ENCODE measurements at places on chromosomes 16 and 17.
A peak's percentile ranks its signal among the peaks of the same experiment; 100 is the strongest.

DNA sequence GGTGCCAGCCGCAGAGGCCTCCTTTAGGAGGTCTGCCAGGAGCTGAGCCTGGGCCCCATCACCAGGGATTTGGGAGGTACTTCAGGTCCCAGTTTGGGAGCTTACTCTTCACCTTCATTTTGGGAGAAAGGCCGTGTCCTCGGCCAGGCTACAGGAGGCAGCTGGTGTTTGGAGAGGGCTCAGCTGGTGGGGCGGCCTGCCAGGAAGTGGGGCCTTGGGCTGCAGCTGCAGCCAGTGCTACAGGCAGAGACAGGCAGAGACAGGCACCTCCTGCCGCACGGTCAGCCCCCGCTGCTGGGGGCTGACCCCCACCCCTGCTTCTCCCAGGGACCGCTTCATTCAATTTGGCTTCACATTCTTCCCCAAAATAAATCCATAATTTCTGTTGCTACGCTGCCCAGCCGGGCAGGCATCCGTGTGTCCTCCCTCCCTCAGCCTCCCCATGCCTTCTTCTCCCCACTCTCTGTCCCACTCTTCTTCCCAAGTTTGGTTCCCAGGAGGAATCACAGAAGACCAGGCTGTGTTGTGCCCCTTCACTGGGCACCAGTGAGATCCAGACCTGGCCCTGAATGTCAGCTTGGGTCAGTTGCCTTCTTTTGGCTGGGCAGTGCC is 6.1 kb downstream of the TMEM235 start:
- DNase-seq = no peak

- DNase-seq = no peak
These were observed 185.0 kb downstream of the TANC2 start for GRCh38 chr17:63150994-63151464.

- DNase-seq = no peak
These were observed 5.4 kb upstream of the GIP start for GRCh38 chr17:48973806-48974205.

- peak; percentile 62 for DNase-seq
These were observed 20.8 kb upstream of the ZNF423 start for GRCh38 chr16:49876716-49877129.

DNA sequence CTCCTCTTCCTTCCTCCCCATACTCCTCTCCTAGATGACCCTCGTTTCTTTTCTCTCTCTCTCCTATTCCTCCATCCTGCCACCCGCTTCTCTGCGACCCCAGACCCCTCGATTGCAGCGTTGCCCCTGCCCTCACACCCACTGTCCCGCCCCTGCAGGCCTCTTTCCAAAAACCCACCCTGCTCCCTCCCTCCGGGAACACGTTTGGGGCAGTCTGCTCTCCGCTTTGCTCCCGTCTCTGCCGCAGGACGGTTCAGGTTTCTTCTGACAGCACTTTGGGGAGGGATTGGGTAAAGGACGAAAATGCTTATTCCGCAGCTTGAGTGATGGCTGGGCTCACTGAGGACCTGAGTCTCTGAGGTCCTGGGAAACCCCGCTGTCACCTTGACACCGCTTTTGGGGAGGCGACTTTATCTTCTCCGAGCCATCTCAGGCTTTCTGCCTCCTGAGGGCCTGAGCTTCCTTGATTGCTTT is 690 bp downstream of the NDE1 start:
- DNase-seq = peak; percentile 66

DNA sequence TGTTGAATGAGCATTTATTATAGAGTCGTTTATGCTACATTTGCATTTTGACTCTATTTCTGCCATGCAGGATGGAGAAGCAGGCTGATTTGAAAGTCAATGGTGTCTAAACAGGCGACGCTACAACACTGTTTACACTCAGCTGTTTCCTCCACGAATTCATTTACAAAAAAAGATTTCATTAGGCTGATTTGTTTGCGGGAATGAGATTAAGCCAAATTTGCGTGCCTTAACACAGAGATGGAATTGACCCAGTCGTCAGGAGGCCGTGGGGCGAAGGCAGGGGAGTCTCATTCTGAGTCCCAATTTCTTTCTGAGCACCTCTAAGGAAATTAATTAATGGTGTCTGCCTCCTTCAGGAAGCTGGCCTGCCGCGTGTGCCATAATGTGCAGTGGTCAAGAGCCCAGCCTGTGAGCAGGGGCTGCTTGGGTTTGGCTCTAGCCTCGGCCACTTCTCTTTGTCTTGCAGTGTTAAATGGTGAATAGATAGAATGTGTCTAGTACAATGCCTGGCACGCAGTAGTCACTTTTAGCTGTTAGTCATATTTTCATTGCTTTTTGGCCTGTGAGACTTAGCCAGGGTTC is 88.6 kb upstream of the NKD1 start:
- no peak for DNase-seq

DNA sequence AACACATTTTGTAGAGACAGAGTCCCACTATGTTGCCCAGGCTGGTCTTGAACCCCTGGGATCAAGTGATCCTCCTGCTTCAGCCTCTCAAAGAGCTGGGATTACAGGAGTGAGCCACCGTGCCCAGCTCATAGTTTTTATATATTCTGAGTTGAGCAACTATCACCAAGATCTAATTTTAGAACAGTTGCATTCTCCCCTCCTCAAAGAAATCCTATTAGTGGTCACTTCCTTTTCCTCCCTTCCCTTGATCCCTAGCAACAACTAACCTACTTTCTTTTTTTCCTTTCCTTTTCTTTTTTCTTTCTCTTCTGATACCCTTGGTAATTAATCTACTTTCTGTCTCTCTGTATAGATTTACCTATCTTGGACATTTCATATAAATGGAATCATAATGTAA is 61.5 kb upstream of the B4GALNT2 start:
- DNase-seq = no peak

GRCh38 chr16:69834807-69835466 is 72.8 kb downstream of the WWP2 start:
- no peak for DNase-seq

DNA sequence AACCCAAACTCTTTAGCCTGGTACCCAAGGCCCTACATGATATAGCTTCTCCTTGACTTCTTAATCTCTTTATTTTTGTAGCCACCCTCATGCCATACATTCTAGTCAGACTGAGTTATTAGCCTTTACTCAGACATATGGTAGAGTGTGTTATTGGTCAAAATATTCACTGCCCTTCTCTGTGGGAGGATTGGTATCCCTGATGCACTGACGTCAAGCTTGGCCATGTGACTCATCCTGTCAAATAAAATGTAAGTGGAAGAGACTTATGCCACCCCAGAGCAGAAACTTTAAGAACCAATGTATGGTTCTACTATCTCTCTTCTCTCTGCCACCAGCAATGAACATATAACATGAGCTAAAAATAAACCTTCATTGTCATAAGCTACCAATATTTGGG is 12.2 kb upstream of the BEAN1 start:
- no peak for DNase-seq

DNA sequence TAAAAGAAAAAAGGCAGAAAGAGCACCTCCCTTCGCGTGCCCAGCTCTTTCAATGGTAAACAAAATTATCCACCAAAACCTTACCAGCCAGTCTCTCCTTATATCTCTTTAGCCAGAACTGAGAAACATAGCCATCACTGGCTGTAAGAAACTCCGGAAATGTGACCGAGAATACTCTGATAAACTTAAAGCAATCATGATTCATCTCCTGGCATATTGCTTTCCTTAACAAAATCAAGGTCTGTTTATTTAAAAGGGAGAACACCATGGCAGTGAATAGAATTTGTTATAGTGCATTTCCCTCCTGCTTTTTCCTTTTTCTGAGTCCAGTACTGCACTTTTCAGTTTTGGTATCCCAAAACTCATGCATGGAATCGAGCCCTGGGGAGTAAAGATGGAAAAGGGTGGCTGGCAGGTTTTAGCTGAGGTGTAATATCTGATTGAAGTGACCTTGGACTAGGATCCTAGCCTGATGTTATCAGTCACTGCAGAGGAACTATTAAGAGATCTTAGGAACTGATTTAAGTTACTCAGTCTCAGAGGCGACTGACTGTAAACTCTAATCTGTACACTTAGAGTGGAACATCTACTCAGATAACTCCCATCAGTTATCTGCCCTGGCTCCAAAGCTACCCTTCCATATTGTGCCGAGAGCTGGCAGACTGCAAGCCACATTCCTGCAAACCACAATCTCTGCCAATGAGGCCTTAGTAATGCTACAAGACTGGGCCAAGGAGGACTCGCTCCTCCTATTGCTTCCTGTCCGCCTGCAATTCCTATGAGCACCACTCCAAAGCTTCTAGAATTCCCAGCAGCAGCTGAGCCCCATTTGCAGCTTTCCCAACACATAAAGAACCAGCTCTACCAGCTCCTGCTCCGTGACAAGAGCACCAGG is 7.4 kb upstream of the COX10 start:
- no peak for DNase-seq

GRCh38 chr16:14303182-14303618 is 232.1 kb downstream of the MRTFB start:
- DNase-seq = no peak
